ENCODE measurements at places on chromosomes 3 and 15.

- peak; percentile 3 for DNase-seq
These were observed 73.3 kb upstream of the RAD18 start for GRCh38 chr3:9036404-9037131.

- no peak for DNase-seq
These were observed 7.7 kb downstream of the ITPKA start for GRCh38 chr15:41501191-41501917.

DNA sequence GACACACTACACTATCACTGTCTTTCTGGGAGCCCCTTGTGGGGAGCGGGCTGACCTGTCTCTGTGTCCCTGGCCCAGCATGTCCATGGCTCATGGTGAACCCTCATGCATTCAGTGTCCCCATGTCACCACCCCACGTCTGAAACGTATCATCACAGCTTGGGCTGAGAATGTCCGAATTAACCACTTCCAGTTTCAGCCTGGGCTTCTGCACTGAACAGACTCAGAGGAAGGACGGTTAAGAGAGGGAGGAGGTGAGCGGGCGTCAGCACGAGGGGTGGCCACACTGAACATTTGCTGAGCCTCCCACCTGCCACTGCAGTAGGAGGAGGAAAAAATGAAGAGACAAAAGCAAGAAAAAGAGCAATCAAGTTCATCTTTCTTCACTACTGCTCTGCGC is 30.5 kb downstream of the ATP2B2 start:
- DNase-seq, result no peak

DNA sequence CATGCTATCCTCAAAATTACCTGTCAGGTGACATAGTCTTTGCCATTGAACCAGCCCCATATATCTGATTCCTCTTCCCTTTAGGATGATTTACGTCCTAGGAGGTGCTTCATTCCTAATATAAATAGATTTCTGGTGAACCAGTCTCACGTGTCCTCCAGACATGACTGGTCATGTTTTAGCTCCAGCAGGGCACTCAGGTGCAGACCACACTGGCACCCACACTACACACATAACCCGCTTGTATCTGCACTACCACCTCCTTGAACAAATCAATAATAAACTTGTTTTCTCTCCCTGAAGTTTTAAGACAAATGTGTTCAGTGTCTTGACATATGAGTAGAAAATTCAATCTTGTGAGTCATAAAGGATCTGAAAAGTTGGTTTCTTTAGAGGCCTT is 155.5 kb downstream of the GOLIM4 start:
- no peak for DNase-seq

GRCh38 chr15:75675579-75676404 is 28.1 kb downstream of the SNX33 start:
- DNase-seq, result no peak

GRCh38 chr15:68594533-68595259 is 15.9 kb downstream of the CORO2B start:
- no peak for DNase-seq

DNA sequence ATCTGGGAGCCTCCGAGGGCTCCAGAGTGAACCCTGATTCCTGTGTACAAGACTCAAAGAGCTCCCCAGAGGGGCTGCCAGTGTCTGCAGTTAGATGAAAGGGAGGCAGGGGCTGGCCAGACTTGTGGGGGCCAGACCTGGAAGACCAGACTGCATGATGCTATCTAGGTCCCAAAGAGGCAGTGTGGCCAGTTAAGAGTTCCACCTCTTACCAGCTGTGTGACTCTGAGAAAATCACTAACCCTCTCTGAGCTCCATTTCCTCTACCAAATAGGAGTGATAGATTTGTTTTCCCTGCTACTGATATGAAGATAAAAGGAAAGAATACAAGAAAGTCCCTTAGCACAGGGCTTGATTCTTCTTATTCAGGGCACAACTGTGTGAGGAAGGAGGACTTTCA is 29.0 kb downstream of the ACSBG1 start:
- no peak for DNase-seq

DNA sequence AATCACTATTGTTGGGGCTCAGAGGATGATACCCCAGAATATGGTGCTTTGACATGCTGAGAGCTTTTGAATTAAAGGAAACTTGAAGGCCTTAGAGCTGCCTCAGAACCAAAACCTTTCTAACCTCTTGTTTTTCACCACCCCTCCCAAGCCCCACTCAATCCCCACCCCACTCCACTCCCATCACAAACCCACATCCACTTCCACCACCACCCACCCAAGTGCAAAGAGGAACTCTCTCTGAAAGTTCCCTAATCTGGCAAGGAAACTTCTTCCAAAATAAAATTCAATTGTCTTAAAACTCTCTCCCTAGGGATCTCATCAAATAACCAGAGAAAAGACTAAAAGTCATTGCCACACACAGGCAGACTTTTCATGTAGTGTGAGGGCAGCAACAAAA is 301.2 kb upstream of the ARHGEF26 start:
- no peak for DNase-seq

DNA sequence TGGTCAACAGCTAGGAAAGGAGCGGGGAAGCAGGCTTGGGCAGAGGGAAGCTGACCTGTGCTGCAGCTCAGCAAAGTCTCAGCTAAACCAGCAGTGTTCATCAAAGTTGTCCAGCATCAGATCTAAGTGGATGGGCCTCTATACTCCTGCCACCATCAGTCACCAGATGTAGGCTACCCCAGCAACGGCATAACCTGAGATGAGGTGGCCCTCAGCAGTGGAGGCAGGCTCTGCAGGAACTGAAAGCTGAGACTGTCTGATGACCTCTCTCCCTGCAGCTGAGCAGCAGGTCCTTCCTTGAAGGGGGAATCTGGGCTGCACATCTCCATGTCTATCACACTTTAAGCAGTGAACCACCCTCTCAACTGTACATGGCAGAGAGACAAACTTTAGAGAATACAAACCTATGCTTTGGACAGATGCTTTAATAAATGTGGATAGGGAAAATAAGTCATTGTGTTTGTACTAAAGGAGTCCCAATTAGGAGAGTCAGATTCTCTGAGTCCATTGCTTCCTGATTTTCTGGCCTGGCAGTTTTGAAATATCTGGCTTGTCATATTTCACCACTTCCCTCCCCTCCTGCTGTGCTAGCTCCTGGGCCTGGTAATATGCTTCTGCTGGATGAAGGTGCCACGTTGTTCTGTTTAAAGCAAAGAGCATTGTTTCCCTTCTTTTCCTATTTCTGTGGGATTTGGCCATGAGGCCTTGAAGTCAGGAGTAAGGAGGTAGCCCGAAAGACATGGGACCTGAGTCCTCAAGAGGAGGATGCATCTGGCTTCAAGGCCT is 11.1 kb upstream of the PSTPIP1 start:
- no peak for DNase-seq

DNA sequence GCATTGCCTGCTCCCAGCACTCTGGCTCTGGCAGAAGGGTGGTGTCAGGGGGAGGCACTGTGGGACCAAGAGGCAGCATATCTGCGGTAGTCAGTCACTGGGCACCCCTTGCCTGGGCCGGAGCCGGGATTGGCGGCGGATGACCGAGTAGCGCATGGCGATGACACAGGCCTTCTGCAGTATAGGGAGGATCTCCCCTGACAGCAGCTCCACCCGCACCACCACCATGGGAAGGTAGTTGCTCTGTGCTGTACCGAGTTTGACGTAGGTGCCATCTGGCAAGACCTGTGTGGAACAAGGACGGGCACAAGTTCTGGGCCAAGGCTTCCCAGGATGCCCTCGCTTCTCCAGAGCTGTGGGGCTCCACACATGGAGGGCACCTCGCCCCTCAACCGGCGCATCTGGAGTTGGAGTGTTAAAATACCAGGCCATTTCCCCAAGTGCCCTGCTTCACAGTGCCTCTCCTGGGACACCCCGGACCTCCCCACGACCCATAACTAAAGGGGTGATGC is 6.6 kb downstream of the ACOX2 start:
- DNase-seq, result no peak

DNA sequence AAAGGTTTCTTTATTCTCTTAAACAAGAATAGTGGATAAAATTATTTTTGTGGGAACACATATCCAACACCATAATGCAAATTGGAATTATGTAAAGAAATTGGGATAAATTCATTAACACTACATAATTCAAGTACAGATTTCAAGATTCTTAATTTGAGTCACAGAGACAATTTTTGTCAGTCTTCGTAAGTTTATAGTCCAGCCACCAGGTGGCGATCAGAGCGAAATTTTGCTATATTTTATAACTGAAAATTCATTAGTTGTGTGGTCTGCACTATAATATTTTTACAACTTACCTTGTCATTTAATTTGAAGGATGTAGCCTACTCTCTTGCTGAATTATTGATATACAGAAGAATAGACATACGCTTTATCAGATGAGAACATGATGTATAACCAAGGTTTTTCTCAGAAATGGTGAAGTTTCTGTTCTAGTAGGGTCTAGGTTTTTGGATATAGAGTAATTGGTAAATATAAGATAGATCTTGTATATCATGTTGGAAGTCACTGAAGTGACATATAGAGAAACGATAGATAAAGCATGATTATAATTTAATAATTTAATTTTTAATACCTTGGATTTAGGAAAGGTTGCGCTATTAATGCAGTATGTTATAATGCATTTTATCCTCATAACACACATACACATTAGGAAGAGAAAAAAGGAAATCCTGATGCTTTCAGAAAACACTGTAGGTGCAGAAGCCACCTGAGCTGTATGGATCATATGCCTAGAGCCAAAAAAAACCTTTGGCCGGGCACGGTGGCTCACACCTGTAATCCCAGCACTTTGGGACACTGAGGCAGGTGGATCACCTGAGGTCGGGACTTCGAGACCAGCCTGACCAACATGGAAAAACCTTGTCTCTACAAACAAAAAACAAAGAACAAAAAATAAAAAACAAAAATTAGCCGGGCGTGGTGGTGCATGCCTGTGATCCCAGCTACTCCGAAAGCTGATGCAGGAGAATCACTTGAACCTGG is 31.7 kb downstream of the PLSCR4 start:
- DNase-seq, result peak; percentile 45

DNA sequence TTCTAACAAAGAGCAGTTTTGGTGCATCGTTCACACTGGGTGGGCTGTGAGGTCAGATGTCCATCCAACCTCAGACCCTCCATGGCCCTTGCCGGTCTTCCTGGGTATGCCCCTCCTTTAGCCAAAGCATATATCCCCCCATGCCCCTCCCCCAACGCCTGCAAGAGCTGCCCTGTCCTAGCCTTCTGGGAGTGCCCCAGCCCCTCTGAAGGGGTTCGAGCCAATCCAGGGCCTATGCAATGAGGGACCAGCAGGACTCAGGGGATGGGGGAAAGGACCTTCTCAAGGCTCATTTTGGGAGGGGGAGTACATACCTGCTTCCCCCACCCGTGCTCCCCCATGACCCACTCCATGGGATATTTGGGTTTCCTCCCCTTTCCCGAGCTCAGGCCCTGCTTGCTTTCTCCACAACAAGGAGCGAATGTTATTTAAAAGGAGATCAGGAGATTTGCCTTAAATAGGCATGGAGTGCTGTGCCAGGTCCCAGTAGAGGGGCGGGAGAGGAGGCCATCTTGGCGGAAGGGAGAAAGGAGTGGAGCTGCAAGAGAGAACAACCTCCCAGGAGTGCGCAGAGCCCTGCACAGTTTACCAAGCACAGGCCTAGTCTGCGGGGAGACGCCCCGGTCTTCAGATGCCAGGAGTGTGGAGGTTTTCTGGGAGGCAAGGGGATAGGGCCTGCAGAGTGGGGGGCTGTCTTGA is 18.2 kb downstream of the PIF1 start:
- DNase-seq, result no peak

- DNase-seq, result no peak
These were observed 76.0 kb upstream of the TSC22D2 start for GRCh38 chr3:150331978-150332568.

- no peak for DNase-seq
These were observed 93.4 kb downstream of the ABHD5 start for GRCh38 chr3:43783987-43784639.

- DNase-seq, result no peak
These were observed 10.4 kb downstream of the SOX2 start for GRCh38 chr3:181722156-181722555.

GRCh38 chr3:83048556-83048955 is 1287.1 kb upstream of the GBE1 start:
- no peak for DNase-seq

DNA sequence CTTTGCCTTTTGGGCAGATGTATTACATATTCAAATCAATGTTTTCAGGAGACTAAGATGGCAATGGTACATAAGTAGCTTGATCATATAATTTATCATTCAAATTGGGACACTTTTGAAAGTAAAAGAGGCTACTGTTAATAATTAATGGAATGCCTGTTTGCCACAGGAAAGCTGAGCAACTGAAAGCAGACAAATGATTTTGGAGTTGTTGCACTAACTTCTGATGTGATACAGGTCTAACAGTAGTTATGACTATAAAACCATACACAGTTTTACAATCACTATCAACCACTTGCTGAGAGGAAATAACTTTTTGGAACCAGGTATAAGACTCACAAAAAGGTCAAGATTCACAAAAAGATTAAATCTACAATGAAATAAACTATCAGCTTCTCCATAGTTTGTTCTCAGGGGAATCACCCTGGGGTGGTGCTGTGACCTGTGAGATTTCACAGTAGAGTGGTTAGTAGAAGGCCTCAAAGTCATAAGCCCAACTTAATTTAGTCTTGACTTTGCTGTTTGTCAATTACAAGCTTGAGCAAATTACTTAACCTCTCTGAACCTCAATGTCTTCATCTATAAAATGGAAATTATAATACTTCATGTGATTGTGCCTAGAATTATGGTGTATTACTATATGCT is 42.7 kb downstream of the HHLA2 start:
- no peak for DNase-seq

DNA sequence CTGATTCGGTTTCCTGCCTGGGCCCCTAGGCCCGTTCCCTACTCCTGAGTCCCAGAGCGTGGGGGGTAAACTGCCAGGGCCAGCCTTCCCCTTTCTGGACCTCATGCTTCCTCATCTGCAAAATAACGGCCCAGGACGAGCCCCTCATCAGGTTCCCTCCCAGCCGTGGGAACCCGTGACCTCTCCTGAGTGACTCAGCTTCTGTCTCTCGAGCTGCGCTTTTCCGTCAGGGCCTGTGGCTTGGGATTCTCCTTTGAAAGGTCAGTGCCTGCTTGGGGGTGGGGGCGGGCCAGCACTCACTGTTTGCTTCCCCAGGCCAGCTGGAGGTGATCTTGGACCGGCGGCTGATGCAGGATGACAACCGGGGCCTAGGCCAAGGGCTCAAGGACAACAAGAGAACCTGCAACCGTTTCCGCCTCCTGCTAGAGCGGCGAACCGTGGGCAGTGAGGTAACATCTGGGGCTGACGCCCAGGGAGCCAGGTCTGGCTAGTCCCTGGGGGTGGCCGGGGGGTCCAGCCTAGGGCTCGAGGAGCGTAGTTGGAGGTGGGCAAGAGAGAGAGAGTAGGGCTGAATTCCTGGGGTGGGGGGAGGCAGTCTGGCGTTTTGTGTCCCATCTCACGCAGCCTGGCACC is 12.8 kb downstream of the MAN2A2 start:
- no peak for DNase-seq

GRCh38 chr15:38038659-38039442 is 104.4 kb downstream of the TMCO5A start:
- peak; percentile 83 for DNase-seq

GRCh38 chr3:62169906-62170660 is 203.3 kb downstream of the FEZF2 start:
- DNase-seq, result peak; percentile 38
